ENCODE measurements at places on chromosomes 4 and X.

DNA sequence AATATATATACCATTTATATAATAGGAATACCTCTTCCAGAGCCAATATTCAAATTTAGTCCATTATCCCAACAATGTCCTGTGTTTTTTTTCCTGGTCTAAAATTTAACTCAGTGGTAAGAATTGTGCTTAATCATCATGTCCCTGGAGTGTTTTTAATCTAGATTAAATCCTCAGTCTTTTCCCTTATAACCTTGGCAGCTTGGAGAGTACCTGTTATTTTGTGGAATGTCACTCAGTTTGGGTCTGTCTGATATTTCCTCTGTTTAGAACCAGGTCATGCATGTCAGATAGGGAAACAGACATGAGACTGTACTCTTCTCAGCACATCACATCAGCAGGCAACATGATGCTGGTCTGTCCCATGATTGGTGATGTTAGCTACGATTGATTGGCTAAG, 96.6 kb downstream of the HPGD start:
- no peak for DNase-seq

GRCh38 chr4:83392562-83392961, 57.9 kb upstream of the HPSE start:
- no peak for DNase-seq

GRCh38 chr4:24243641-24244040, 340.7 kb downstream of the DHX15 start:
- DNase-seq, result no peak

- DNase-seq, result no peak
Measured at GRCh38 chr4:151851354-151851753, 90.5 kb upstream of the GATB start.

- no peak for DNase-seq
Measured at GRCh38 chr4:174690665-174691064, 138.4 kb downstream of the GLRA3 start.

GRCh38 chrX:131779741-131780140, 235.9 kb downstream of the OR13H1 start:
- no peak for DNase-seq

GRCh38 chr4:140448162-140448561, 20.7 kb upstream of the CLGN start:
- DNase-seq, result no peak

GRCh38 chr4:181259081-181259709, 984.0 kb upstream of the TENM3 start:
- no peak for DNase-seq

- no peak for DNase-seq
Measured at GRCh38 chrX:70916754-70917153, 8.2 kb upstream of the TEX11 start.

DNA sequence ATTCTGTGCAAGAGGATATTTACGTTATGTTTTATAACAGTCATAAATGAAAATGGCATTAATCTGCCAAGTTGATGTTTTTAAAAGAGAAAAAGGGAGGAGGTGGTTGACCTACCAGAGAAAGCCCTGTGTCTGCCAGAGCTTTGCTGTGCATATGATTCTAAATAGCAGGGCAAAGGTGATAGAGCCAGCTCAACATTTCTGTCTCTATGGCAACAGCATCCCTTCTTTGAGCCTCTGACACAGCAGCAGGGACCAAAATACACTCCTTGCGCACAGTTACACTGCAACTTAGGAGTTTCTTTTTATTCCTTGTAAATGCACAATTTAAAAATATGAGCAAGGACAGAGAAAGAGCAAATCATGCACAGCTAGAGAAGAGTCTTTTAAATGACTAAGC, 133.3 kb upstream of the RAI2 start:
- no peak for DNase-seq

GRCh38 chrX:123807835-123808416, 51.9 kb upstream of the XIAP start:
- DNase-seq, result no peak

- no peak for DNase-seq
Measured at GRCh38 chr4:137345597-137345996, 186.7 kb downstream of the PCDH18 start.

- no peak for DNase-seq
Measured at GRCh38 chrX:154712781-154713740, 37.8 kb downstream of the GAB3 start.

GRCh38 chrX:11533199-11533651, 132.5 kb downstream of the ARHGAP6 start:
- no peak for DNase-seq

GRCh38 chr4:96097040-96097607, 257.2 kb downstream of the PDHA2 start:
- no peak for DNase-seq

DNA sequence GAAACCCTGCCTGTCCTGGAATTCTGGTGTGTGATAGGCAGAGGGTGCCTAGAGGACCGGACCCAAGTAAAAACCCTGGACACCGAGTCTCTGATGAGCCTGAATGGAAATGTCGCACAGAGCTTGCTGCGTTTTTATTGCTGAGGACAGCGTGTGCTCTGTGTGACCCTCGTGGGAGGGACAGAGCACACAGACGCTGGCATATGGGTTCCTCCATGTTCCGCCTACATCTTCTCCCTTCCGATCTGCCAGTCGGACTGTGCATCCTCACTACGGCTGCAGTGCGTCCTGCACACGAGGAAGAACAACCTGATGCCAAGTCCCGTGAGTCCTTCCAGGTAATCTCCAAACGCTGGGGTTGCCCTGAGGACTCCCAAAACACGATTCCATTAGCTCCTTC, 68.3 kb downstream of the AFAP1 start:
- DNase-seq, result no peak

- DNase-seq, result no peak
Measured at GRCh38 chrX:71679575-71680207, 12.3 kb downstream of the LOC101059915 start.

Measured in activated CD8-positive, alpha-beta memory T cell treated with anti-CD3 and anti-CD28 coated beads for 4 hours (primary cell).